ENCODE measurements at places on chromosomes 13 and 19.

DNA sequence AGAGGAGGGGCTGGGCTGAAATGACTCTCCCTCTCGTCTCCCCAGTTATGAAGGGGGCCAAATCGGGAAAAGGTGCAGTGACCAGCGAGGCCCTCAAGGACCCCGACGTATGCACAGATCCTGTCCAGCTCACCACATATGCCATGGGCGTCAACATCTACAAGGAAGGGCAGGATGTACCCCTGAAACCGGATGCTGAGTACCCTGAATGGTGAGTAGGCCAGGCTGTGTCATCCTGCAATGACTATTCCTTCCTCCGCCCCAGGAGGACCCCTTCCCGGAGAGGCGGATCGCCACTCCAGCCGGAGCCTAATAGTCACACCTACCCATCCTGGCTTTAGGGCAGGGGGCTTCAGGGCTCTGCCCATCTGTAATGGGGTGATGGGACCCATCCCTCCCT lies 2.6 kb downstream of the MRPL54 start:
- no peak for DNase-seq

GRCh38 chr19:10258080-10258710 lies 6.2 kb downstream of the MRPL4 start:
- no peak for DNase-seq

DNA sequence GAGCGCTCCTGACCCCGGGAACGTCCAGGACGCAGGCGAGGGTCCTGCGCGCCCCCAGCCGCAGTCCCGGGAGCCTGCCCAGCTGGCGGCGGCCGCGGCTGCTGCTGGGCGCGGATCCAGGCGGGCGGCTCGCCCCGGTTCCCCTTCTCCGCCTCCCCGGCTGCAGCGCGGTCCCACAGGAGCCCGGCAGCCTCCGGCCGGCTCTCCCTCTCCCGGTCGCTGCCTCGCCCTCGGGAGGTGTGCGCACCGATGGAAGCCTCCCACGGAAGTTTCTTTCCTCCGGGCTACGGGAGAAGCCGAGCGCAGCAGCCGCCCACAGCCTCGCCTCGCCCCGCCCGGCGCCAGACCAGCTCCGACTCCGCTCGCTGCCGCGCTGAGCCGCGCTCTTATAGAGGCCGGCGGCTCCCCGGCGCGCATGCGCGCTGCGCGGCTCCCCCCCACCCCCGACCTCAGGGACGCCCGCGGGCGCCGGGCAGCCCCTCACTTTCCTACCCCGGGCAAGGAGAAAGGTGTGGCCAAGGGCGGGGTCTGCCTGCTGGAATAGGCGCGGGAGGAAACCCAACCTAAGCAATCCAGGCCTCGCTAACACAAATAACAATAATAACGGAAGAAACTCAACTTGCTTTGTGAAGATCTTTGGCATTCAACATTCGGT lies at the start of gene SHISA2:
SHISA2 (minus strand) TSS at position 360 of the 655 bp plus-strand sequence. CDS start 1,041 bp downstream, outside the sequence.
- DNase-seq = peak; percentile 55

DNA sequence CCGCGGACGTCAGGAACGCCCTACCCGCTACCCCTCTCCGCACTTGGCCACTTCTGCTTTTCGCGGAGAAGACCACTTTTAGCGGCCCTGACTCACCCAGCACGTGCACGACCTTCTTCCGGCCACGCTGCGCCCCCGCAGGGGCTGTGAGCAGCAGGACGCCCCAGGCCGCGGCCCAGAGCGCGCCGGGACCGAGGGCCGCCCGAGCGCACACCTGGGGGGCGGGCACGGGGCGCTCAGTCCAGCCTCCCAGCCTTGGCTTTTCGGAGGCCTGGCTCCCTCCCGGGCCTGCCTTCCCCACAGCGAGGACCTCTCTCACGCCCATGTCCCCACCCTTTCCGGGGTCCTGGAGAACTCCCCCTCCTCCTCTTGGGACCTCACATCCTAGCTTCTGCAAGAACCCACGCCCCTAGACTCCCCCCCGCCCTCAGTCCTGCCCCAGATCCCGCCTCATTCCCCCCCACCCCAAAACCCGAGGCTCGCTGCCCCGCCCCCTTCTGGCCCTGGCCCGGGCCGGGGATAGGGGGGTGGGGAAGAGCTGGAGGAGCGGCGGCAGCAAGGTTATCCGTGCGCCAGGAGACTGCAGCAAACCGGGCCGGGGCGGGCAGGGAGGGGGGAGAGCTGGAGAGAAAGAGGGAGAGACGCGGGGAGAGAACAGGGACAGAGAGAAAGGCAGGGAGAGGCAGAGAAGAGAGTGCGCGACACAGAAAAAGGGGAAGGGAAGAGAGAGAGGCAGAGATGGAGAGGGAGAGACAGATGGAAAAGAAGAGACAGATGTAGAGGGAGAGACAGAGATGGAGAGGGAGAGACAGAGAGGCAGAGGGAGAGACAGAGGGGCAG lies 11.5 kb downstream of the TM6SF2 start:
- DNase-seq = no peak

GRCh38 chr13:52846567-52847321 lies 1.7 kb downstream of the PCDH8 start:
- DNase-seq = no peak
